ENCODE measurements at places on chromosomes 12 and 14.

DNA sequence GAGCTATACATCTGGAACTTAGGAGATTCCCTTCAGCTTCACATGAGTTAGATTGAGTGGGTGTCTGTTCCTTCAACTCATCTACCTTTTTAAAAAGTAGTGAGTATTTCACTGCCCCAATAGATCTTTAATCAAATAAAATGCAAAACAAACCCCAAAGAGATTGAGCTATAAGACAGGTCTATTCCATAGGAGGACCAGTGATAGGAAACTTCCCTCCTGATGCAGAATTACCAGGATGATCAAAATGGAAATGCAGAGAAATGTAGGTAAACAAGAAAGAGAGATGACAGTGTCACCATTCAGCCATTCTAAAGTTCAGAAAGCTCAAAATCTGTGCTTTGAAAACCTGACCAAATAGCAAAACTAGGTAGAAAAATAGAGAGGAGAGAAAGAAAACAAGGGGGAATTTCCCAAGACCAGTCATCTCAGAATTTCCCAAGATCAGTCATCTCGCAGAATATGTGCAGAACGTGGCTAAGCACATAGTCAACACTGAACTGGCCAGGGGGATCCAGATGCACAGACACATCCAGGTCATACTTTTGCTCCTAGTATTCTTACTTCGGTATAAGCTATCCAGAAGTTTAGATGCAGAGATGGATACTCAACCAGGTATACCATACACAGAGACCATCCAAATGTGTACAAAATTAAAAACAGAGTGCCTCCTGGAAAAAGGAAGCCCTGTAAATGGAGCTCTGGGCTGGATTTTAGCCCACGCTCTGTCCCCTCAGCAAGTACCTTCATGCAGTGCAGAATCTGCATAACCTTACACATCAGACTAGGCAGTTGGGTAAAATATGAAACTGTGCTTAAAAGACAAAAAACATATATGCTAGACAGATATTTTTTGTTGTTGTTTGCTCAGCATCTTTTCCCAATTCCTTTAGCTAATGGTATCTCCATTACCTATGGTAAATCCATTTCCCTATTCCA lies 27.4 kb downstream of the SLC41A2 start:
- DNase-seq, result no peak

GRCh38 chr12:97017213-97017612 lies 110.2 kb downstream of the NEDD1 start:
- no peak for DNase-seq

DNA sequence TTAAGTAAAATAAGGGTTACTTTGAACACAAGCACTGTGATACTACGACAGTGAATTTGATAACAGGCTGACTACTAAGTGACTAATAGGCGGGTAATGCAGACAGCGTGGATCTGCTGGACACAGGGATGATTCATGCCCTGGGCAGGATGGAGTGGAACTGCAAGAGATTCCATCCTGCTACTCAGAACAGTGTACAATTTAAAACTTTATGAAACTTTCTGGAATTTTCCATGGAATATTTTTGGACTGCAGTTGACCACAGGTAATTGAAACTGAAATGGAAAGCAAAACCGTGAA lies 46.0 kb downstream of the YEATS4 start:
- no peak for DNase-seq

GRCh38 chr12:47725893-47726292 lies 603 bp upstream of the ENDOU start:
- no peak for DNase-seq

All from NCI-H1092 (cell line).